ENCODE measurements at places on chromosomes 11 and 22. TPM values are rescaled to one million over a fixed set of nuclear protein-coding genes. Genes with fewer than 3 reads are reported as not detected.

DNA sequence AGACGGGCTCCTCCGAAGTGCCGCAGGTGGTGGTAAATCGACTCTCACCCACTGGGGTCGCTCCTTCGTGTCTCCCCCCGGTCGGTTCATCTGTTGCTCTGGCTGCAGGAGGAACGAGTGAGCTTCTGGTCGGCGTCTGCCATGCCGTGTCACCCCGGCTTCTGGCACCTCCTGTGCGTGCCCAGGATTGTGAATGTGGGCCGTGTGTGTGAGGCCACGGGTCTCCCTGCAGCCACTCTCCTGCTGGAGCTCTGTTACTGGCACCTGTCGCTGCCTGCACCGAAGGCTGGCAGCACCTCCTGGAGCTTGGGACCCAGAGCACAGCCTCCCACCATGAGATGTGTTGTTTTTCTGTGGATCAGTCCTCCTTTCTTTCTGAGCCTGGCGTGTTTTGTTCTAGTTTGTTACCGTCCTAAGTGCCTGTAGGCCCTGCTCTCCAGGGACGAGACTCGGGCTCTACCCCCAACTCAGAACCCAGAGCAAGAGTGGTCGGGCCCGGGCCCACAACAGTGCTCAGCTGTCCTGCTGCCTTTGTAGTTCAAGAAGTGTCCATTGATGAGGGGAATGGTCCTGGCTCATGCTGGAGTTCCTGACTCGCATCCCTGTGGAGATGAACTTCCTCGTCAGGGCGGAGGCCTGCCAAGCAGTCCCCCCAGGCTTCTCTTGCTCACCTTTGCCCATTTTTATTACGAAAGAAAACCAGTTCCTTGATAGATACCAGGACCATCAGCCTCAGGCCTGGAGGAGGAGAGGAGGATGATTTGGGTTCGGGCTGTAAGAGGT is 66.6 kb downstream of the MED15 start:
- no peak for DNase-seq

DNA sequence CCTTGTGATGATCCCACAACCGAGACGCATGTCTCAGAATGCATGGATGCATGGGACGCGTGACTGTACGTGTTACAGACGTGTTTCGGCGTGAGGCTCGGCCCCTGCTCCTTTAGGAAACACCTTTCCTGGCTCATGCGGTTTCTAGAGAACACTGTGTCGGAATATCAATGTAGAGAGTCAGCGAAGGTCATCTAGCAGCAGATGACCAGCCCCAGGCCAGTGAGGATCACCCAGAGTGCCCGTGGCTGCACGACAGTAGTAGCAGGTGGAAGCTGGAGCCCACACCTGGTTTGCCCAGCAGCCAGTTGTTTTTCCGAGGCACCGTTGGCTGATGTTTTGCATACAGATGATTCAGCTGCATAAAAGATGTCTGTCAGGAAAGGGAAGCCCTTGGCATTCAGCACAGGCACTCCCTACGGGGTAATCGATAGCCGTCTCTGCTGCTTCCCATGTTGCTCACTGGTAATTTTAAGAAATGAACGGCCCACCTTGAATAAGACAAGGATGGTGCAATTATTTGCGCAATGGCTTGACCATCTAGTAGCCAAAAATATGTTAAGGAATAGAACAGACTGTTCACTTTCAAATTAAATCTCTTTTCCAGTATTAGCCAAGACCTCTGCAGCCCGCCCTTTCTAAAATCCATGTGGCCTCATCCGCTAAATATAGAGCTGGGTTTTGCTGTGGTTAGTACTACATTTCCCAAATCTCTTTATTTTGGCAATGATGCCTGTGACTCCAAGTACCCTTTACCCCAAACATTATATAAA is 1.1 kb upstream of the CLTCL1 start:
- DNase-seq: peak; percentile 76

DNA sequence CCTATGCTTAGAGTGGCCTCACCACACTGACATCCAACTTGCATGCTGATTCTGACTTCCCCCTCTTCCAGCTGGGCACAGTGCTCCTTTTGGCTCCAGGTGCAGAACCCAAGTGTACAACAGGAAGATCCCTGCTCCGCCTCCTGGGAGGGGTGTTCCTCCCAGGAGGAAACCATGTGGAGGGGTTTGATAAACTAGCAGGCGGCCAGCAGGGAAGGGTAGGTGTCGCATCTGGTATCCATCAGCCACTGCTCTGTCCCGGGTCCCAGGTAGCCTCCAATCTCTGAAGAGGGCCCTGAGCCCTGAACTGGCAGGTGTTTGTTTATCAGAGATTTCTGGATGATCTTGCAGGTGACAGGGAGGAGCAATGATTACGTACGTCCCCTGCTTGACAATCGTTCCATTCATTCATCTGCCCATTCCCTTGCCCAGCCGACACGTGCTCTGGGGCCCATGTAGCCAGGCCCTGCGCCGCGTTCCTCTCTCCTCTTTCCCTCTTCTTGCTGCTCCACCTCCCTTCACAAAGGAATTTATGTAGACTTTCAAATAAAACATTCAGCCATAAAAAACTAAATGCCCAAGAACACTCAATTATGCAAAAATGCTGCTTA is 41.2 kb upstream of the MICAL2 start:
- DNase-seq: no peak

Gene DDI1
- not detected for total RNA-seq

- DNase-seq: no peak
These were observed 20.7 kb upstream of the XKR3 start for GRCh38 chr22:16845881-16846280.

DNA sequence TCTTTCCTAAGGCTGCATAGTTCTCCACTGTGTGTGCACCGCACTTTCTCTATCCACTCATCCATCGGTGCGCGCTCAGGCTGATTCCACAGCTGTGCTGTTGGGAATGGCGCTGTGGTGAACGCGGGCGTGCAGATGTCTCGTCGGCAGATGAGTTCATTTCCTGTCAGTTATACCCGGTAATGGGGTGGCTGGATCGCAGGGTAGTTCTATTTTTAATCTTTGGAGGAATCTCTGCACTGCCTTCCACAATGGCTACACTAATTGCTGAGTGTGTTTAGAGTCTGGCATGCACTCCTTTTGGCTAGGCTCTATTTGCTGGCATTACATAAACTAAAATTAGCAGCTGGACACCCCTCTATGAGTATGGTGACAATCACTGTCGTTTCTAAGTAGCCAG is 27.9 kb upstream of the KRTAP5-7 start:
- peak; percentile 75 for DNase-seq

DNA sequence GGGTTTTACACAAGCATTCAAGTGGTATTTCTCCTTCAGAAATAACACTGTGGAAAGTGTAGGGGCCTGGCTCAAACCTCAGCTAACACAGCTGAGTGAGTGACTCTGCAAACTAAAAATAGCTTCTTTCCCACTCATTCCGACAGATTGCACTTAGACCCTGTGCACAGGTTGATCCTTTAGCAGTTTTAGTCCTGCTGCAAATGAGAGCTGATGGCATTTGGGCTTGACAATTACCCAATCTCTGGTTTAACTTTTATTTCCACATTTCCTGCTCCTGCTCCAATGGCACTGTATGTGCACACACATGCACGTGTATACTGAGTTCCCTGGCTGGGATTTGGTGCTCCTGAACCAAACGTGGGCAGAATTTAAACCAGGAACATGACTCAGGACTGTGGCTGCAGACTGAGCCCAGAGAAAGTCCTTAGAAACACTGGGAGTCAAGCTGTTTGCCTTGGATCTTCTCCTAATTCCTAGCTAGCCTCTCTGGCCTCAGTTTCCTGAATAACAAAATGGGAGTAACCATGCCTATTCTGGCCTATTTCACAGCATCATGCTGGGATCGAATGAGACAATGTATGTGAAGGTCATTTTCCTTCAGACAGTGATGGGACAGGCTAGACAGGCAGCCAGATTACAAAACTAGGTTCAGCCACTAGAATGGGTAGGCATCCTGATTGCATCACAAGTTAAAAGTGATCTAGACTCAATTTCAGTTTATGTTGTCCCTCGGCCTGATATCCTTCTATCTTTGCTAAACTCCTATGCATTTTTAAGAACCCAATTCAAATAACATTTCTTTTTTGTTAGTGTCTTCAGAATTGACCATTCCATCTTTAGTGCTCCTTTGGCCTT is 58.2 kb downstream of the SERGEF start:
- DNase-seq: peak; percentile 23

Gene PAX6
- total RNA-seq: 0.23 TPM

Gene CACNA1I
- total RNA-seq: not detected

DNA sequence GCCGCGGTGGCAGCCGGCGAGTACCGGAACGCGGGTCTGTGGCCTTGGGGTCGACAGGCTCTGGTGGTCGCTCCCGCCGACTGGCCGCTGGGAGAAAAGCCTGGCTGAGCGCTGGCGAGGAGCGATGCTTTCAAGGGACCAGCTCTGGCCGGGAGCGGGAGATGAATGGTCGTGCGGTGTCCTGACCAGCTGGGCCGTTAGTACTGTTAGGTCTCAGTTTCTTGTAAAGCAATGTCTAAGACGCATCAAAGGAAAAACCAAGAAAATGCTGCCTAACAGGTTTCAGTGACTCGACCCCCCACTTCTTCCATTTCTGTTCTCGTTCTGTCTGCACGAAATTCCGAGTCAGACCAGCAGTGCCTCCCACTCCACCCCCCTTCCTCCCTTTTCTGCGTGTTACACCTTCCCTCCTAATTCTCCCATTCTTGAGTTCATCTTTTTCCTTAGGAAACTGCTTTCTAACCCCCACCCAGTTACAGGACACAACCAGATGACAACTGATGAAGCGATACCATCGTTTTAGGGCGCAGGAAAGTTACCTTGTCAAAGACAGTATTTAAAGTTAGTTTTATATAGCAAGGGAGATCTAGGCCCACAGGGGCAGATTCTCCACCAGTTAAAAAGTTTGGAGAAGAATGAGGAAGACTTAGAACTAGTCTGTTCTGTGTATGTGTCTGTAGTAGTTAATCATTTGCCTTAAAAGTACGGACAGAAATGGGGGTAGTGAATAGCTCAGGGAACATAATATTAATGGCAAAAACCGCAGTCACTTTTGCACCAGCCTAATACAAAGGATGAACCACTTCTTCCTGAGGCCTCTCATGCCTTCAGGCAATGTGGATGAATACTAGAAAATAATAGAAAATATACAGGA is 1.0 kb downstream of the CUL5 start:
- DNase-seq: no peak

Gene CNTF
- total RNA-seq: 2.6 TPM

DNA sequence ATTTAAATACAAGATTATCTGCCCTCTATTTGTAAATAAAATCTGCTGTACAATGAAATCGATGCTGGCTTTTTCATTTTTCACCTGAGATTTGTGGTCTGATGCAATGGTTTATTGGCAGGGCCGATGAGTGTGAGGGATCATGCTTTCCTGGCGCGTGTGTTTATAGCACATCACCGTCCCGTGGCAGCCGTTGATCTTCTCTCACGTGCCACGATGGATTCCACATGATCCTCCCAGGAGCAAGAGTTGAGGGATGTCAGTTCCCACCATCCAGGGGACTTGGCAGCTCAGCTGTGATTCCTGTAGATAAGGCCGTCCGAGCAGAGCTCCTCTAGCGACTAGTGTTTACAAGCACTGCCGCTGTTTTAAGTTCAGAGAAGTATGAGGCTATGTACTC is 213.7 kb downstream of the TBC1D22A start:
- DNase-seq: no peak

Gene POLA2
- 30.0 TPM for total RNA-seq

- DNase-seq: no peak
These were observed 90.3 kb downstream of the KCNQ1 start for GRCh38 chr11:2534957-2535672.

GRCh38 chr11:45892856-45893255 is 7.4 kb downstream of the MAPK8IP1 start:
- no peak for DNase-seq

GRCh38 chr11:45730014-45730413 is 64.6 kb upstream of the CHST1 start:
- DNase-seq: peak; percentile 16

DNA sequence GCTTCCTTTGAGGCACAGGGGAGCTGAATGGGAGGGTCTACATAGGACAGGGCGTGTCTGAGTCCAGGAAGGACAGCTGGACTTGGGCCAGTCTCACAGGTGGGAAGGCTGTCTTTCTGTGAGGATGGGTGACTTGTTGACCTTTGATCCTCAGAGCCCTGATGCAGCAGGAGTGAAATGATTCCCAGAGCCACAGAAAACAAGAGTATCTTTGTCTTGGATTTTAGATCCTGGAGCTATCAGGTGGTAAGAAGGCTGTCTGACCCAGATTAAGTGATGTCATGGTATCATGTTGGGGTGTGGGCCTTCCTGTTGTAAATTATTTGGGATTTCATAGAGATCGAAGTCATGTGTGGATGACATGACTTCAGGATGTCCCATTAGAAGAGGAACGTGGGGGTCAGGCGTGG is 15.0 kb downstream of the PTPRJ start:
- no peak for DNase-seq

Gene CDON
- total RNA-seq: 22.6 TPM

Gene TRPC6
- not detected for total RNA-seq

Gene DRD2
- 3.3 TPM for total RNA-seq

Gene TRIM49D2
- not detected for total RNA-seq

GRCh38 chr11:62687508-62688396 is 1.6 kb downstream of the LRRN4CL start:
- no peak for DNase-seq

- no peak for DNase-seq
These were observed 182.1 kb upstream of the KIRREL3 start for GRCh38 chr11:127182586-127183203.

GRCh38 chr11:36695571-36695970 is 97.5 kb upstream of the RAG2 start:
- no peak for DNase-seq

Gene GTSE1
- total RNA-seq: 31.9 TPM

GRCh38 chr11:102630598-102631448 is 5.7 kb upstream of the MMP20 start:
- DNase-seq: peak; percentile 20

DNA sequence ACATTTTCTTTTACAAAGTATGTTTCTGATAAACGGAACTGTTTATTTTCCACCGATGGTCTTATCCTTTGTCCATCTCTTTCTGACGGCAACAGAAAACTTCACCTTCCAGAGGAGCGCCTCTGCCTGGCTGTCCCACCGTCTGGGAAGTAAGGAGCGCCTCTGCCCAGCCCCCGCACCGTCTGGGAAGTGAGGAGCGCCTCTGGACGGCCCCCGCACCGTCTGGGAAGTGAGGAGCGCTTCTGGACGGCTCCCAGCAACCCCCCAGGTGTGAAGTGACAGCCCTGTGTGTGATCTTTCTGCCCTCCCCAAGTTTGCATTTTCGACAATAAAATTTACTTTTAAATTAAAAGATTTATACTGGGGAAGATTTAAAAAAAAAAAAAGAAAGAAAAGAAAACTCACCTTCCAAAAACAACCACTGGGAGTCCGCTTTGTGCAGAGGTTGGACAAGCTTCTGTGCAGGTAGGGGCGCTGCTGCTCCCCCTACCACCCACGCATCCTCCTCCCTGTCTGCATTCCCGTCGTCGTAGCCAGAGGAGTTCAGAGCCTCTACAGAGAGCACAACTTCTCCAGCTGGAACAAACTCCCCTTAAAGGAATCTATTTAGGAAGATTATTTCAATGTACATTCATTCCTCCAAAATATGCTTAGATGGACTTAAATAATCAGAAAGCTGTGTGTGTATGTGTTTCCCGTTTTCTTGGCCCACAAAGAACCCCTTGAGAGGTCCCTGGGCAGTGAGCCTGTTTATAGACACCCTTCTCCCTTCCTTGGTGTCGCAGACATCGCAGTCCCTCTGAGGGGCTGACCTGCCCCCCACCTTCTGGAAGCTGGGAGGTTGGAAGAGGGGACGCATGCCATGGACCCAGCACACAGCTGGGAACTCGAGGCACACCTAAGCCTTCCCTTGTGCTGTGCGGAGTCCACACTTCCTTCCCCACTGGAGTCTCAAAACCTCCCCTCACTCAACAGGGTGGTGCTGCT is 849 bp upstream of the APOBEC3B start:
- no peak for DNase-seq

Gene GALNT18
- 4.0 TPM for total RNA-seq

Gene TRIM51
- not detected for total RNA-seq

- DNase-seq: no peak
These were observed 6.7 kb downstream of the CSNK2A3 start for GRCh38 chr11:11346303-11346702.

All from LHCN-M2 (cell line).